ENCODE measurements at places on chromosomes 2 and 18. TPM values are rescaled to one million over a fixed set of nuclear protein-coding genes. Genes with fewer than 3 reads are reported as not detected.

Gene PCARE
- 0.05 TPM for total RNA-seq

Gene EVX2
- total RNA-seq, result not detected

GRCh38 chr2:53438100-53438499 is 329.5 kb upstream of the CHAC2 start:
- DNase-seq, result no peak

Gene GATA6
- total RNA-seq, result 20.6 TPM

- no peak for DNase-seq
Observed at GRCh38 chr2:234983011-234983726, 31.4 kb downstream of the SH3BP4 start.

GRCh38 chr18:47990981-47991380 is 60.5 kb upstream of the SMAD2 start:
- no peak for DNase-seq

Gene POTEI
- total RNA-seq, result not detected

- no peak for DNase-seq
Observed at GRCh38 chr2:102368461-102369109, 13.0 kb downstream of the IL18R1 start.

Gene MAP4K3
- total RNA-seq, result 28.6 TPM

Gene REG3G
- not detected for total RNA-seq

Gene CCDC74B
- 1.1 TPM for total RNA-seq

DNA sequence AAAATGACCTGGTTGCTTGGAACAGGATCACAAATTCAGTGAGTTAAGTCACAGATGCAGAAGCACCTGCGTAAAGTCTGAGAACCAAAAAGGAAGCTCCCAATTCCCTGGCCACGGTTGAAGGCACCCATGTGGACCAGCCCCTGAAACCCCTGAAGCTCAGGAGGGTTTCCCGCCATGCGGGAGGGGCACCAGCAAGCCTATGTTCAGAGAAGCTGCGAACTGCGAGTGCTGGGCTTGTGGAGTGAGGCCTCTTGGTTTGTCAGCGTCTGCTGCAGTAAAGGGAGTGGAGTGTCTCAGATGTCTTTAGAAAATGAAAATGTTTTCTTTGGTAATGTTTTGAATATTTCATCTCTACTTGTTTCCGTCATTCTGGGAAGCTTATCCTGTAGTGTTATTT is 16.1 kb upstream of the ACKR3 start:
- no peak for DNase-seq

Measured in left lung (tissue), 14 donors.